HCEC 1CT (cell line): ENCODE measurements at places on chromosomes 2 and 18.
A peak's percentile ranks its signal among the peaks of the same experiment; 100 is the strongest.

DNA sequence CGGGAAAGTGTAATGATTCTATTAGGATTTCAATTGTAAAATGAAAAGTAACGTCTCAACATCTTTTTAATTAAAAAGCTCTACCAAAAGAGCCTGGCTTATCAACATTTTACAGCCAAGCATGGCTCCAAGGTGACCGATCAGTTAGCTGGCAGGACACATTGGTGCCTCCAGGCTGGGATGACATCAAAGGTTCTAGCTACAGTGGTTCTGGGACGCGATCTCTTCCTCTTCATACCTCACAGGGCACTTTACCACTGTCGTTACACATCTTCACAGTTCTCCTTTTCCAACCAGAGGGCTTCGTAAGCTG, 693 bp downstream of the ORC2 start:
- no peak for DNase-seq

DNA sequence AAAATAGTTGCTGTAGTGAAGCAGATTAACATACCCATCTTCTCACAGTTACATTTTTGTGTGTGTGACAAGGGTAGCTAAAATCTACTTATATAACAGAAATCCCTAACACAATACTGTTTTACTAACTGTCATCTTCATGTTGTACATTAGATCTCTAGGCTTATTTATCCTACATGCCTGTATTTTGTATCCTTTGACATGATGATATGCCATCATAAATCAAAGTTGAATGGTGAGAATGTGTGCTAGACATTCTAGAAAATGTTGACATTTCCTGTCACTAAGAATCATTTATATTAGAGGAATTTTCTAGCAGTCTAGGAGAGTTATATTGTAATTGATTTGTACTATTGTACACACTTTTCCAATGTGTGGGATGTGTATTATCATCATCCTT, 21.5 kb upstream of the CALCRL start:
- no peak for DNase-seq

DNA sequence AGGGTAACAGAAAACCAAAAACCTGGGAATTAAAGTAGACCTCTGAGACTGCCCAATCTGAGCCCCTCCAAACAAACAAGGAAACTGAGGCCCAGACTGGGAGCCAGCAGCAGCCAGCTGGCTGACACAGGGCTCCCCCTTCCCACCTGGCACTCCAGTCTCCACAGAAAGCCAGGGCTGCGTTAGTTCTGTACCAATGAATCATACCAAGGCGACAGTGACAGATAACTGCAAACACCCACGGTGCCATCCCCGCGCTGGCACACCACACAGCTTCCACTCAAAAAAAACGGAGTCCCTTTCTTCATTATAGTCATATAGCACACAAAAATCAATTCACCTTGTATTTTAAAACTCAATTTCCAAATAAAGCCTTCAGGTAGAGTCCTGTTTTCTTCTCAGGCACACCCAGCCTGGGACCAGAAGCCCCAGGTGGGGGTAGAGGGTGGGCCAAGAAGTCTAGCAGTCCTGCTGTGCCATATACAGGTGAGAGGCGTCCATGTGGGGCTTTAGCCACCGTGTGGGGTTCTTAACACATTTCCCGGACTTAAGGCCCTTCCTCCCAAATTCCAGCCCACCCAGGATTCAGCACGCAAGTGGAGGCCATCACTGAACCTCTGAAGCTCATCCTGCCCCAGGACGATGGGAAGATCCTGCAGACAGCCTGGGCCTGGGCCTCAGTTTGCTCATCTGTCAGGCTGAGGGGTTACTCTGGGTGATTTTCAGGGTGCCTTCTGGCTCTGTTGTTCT, 1.2 kb downstream of the PER2 start:
- DNase-seq: no peak

DNA sequence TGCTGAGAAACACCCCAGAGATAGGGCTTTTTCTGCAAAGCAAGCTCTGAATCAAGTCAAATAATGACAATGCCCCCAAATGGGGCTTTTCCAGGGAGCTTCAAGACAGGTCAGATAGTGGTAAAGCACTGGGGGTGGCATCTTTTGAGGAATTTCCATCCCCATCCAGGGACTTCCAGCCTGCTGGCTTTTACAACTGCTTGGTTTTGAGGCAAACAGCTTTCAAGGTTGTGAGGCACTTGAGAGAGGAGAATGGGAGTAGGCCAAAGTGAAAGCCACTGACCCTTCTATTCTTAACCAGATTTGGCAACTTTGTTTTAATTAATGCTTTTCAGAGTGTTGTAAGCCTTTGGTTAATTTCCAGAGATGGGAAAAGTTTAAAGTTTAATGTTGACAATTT, 762.0 kb upstream of the POU3F3 start:
- no peak for DNase-seq

- DNase-seq: no peak
These were observed 22.3 kb downstream of the ARL5A start for GRCh38 chr2:151805961-151806360.

- no peak for DNase-seq
These were observed 101.0 kb upstream of the NT5C1B start for GRCh38 chr2:18690342-18690741.

DNA sequence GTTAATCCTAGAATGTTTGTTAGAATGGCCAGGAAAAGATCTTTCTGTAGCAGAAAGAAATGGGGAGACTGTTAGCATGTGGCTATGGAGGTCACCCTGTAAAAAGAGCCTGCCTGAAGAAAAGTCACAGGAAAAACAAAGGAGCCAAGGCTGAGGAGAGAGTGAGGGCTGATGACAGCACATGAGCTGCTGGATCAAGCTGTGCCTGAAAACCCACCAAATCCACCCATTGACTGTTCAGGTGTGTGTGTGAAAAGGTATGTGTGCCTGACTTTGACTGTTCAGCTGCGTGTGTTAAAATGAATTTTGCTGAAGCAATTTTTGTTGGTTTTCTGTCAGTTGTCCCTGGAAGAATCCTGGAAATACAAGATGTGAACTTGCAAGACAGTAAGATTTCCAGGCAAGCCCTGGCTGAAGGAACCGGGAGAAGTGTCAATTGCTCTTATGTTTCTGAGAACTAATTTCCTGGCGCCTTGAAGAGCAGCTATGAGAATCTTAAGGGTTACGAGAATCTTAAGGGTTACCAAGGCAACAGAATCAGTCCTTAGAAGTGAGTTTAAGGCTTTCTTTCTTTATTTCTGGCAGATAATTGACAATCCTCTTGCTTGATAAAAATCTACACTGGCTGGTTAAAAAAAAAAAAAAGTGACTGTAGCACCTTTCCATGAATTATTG, 73.0 kb upstream of the LGALSL start:
- DNase-seq: no peak

GRCh38 chr2:7992612-7993602, 688.9 kb upstream of the ID2 start:
- no peak for DNase-seq

DNA sequence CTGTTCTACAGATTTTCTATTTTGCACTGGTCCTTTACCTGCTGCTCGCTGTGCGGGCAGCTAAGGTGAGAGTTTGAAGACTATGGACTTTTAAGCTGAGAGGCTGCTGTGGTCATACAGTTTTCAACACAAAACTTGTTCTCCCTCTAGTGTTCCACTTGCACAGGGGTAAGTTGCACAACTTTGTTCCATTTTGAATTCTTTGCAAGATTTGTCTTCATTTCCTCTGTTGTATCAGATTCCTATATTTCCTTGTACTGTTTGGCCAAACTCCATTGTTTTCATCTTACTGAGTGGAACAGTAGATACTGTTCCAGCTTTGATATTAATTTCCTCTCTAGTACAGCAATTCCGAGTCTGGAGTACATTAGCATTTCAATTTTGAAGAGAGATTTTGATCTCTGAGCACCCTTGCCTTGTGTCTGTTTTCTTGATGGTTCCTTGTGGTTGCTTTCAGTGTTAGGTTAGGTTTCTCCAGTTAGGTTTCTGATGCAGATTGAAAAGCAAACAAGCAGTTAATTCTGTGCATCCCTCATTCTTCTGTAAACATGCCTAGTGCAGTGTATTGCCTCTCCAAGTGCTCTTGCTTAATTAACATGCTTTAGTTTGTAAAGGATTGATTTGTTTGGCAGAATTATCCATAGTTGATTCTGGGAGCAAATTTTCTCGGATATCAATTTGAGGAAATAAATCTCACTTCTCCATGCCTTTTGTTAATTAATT, 188.8 kb downstream of the PTPRM start:
- DNase-seq: peak; percentile 27

DNA sequence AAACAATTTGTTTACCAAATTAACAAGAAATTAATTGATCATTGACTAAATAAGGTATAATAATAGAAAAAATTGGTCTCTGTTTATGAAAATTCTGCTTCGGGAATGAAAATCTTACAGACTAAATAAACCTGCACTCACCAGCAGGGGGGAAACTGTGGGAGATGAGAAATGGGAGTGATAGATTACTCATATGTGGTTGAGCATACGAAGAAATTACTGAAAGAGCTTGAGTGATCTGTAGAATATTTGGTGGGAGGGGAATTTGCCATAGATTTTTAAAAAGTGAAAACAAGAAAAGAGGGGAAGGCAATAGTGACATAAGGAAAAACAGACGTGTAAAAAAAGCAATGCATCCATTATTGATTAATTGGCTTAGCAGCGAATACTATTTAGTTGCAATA, 2.2 kb downstream of the HMSD start:
- peak; percentile 67 for DNase-seq

- peak; percentile 12 for DNase-seq
These were observed 435 bp downstream of the ADCY3 start for GRCh38 chr2:24919506-24920097.

DNA sequence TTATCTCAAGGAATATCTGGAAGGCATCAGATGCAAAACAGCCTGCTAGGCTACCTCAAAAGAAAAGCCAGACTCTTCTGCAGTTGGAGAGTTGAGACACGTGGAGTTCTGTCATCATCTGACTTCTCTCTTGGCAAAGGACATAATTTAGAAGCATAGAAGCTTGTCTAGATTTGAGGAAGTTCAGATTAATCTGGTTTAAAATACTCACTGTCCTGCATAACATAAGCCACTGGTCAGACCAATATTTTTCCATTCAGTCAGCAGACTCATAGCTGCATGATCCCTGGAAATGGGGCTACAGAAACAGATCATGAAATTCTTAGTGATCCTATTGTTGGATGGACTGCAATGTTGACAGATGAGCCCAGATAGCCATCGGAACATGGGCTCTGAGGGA, 349.0 kb downstream of the TXNL1 start:
- DNase-seq: no peak

DNA sequence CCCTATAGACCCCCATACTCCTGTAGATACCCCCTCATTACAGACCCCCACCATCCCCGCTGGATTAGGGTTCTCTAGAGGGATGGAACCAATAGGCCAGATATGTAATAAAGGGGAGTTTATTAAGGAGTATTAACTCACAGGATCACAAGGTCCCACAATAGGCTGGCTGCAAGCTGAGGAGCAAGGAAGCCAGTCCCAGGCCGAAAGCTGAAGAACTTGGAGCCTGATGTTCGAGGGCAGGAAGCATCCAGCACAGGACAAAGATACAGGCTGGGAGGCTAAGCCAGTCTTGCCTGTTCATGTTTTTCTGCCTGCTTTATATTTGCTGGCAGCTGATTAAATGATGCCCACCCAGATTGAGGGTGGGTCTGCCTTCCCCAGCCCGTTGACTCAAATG, 106.6 kb downstream of the AGAP1 start:
- DNase-seq: no peak

DNA sequence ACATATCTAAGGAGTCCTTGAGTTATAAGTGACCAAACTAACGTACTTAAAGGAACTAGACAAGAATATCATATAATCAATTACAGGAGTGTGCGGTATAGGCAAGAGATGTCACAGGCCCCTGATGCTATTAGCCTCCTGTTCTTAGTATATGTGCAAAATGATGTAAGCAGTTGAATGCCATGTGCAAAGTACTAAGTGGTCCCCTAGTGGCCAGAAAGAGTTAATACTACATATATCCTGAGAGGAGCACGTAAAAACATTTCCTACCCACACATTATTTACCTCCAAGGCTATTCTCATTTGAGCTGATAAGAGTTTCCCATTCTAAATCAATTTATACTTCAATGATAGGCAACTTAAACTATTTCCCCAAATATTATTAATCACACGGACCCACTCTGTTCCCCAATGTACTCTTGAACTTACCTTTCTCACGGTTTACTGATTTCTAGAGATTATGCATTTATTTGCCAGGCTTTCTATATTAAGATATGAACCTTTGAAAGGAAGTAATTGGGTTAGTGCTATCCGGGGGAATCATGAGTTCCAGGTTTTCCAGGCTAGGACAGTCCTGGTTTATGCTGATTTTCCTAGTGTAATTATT, 158.0 kb upstream of the KLHL14 start:
- peak; percentile 73 for DNase-seq

DNA sequence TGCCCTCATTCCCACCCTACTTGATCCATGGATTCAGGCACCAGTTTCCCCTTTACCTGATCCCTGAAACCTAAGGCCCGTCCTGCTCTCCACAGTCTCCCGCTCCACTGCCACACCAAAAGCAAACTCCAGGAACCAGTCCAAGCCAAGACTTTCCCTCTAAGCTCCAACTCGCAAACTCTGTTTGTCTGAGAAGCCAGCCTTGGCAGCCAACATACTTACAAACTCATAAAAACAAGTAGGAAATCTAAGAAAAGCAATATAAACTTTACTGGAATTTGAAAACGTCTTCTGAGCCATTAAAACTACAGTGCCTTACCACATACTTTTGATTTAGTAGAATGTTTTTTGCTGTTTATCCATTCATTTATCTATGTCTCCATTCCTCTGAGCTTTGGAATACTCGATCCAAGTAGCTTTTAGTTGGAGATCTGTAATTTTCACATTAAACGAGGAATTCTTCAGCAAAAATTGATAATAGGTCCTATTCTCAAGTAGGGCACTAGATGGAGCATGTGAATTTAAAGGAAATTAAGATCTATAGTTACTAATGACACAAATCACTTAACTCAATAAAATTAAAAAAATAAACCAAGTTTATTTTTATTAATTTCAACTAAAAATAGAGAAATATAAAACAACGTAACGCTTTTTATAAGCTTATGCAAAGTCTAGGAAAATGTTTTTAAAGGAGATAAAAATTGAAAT, 199.7 kb downstream of the MYO3B start:
- no peak for DNase-seq

- DNase-seq: no peak
These were observed 163.3 kb upstream of the SIX3 start for GRCh38 chr2:44778221-44778654.

DNA sequence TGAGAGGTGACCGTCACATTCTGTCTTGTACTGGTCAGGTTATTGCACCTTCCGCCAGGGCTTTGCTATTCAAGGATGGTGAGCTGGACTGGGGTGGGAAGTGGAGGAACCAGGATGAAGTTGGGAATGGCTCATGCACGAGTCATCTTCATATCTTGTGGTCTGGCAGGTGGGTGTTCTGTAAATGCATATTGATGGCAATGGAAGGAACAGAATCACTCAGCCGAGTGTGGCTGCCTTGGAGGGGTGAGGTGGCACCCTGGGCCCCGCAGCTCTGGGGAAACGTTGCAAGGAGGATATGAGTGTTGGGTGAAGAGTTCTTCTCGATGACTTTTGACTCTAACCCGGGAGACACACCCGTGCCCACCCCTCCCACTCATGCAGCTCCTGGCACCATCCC, 1.2 kb downstream of the NEU2 start:
- DNase-seq: peak; percentile 51
